Dermis blood vessel endothelial cell (primary cell): ENCODE measurements at places on chromosomes 4 and X. TPM values are rescaled to one million over a fixed set of nuclear protein-coding genes. Genes with fewer than 3 reads are reported as not detected.

The AIFM1 gene
- 14.0 and 26.6 TPM in 2 replicates for total RNA-seq

The FGF5 gene
- under 0.01 and 0.17 TPM in 2 replicates for total RNA-seq

The COQ2 gene
- total RNA-seq = 16.5 and 19.7 TPM in 2 replicates

The POU3F4 gene
- not detected in 2 replicates for total RNA-seq

- no peak for DNase-seq
Measured at GRCh38 chr4:10613926-10614478, 70.6 kb downstream of the CLNK start.

- DNase-seq = peak; percentile 72
Measured at GRCh38 chr4:5824635-5825034, 68.3 kb downstream of the CRMP1 start.
